H9 (cell line): ENCODE measurements at places on chromosomes 7 and 10. TPM values are rescaled to one million over a fixed set of nuclear protein-coding genes. Genes with fewer than 3 reads are reported as not detected.

DNA sequence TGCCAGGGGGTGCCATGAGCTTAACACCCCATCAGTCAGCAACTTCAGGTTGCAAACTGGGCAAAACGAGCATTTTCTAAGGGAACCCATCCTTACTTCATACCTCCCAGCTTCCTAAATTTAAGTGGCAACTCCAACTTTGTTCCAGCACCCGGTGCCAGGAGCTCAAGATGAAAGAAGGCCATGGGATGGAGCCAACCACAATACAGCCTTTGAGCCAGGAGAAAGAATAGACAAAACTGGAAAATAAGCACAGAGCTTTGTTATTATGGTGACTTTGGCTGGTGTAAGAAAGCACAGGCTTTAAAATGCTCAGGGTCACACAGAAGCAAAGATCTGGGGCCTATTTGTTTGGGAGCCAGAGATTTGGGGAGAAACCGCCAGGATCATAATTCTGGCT, 388.7 kb upstream of the MGMT start:
- H3K4me1 ChIP-seq, result no peaks in the 10 kb centered on the region
- H3K27ac ChIP-seq, result no peak overlapping the region
- H3K4me3 ChIP-seq, result no peak overlapping the region
- DNase-seq, result no peak
- no peaks in the 10 kb centered on the region for H3K27me3 ChIP-seq

DNA sequence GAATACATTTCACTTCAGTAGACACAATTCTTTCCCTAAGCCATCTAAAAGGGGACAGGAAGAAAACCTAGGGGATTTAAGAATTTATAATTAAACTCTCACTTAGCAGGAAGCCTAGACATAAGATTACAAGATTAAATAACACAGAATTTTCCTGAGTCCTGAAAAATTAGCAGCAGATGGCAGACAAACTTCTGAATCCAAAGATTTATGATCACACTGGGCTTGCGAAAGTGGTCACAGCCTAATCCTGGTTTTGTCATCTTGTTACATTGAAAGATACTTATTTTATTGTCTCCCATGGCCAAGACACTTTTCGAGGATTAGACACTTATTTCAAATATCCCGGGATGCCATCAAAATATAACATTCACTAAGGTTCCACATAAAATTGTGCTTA, 2.9 kb downstream of the ERLIN1 start:
- no peaks in the 10 kb centered on the region for H3K27me3 ChIP-seq
- peaks cover 7% of the 10 kb centered on the region for H3K36me3 ChIP-seq
- DNase-seq, result no peak
- H3K4me3 ChIP-seq, result no peak overlapping the region
- no peak overlapping the region for H3K27ac ChIP-seq
- H3K4me1 ChIP-seq, result no peaks in the 10 kb centered on the region

KRIT1 gene
- total RNA-seq, result 34.9 and 38.1 TPM in 2 replicates

GRCh38 chr7:92699560-92699959, 109.4 kb upstream of the FAM133B start:
- H3K27ac ChIP-seq, result no peak overlapping the region
- H3K4me1 ChIP-seq, result no peaks in the 10 kb centered on the region
- no peaks in the 10 kb centered on the region; the same call in 1 of the 2 replicates for H3K36me3 ChIP-seq
- H3K4me3 ChIP-seq, result no peak overlapping the region

GRCh38 chr10:11539191-11539868, 72.1 kb downstream of the USP6NL start:
- H3K4me3 ChIP-seq, result no peak overlapping the region
- no peaks in the 10 kb centered on the region; the same call in 1 of the 2 replicates for H3K4me1 ChIP-seq
- no peaks in the 10 kb centered on the region for H3K27me3 ChIP-seq
- H3K27ac ChIP-seq, result no peak overlapping the region

DNA sequence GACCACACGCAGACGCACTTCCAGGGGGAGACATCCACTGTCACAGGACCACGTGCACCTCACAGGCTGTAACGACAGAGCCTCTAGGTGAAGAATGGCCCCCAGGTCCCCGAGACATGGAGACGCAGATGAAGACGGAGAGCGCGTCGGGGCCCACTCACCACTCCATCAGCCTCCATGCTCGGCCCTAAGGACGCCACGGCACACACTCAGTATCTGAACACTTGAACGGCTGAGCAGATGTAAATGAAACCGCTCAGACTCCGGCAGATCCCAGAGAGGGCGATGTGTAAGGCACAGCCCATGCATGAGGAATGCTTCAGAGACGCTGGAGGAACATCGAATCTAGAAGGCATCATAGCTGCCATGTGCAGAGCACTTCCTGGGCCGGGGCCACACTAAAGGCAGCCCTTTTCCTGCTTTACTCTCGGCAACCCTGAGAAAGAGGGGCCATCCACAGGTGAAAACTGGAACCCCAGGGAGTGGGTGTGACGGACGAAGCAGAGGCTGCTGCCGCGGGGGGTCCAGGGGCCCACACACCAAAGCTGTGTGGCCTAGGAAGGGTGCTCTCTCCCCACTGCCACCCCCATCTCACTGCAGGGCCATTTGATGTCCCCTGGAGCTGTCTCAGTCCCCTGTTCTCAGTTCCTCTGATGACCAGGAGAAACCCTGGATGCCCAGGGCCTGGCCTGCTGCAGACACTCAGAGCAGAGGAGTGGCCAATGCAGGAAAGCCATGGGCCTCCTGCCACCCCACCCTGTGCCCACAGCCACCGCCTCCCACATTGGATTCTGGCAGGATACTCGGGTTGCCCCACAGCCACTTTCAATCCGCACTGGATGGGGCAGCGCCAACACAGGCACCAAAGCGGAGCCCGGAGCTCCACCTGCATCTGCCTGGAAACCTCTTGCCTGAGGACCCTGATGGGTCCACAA, 253.8 kb downstream of the MAD1L1 start:
- H3K4me3 ChIP-seq, result no peak overlapping the region
- H3K36me3 ChIP-seq, result peaks cover 24% of the 10 kb centered on the region
- no peak for DNase-seq
- H3K4me1 ChIP-seq, result no peaks in the 10 kb centered on the region

GRCh38 chr10:78732381-78732780, 336.4 kb upstream of the ZMIZ1 start:
- no peaks in the 10 kb centered on the region; the same call in 1 of the 2 replicates for H3K27me3 ChIP-seq
- no peak for DNase-seq
- H3K4me1 ChIP-seq, result no peaks in the 10 kb centered on the region
- no peak overlapping the region for H3K4me3 ChIP-seq
- H3K36me3 ChIP-seq, result no peaks in the 10 kb centered on the region

GRCh38 chr10:99711129-99711719, 20.7 kb downstream of the COX15 start:
- peaks cover 43% of the 10 kb centered on the region for H3K36me3 ChIP-seq
- H3K4me3 ChIP-seq, result no peak overlapping the region
- no peak overlapping the region for H3K27ac ChIP-seq
- H3K27me3 ChIP-seq, result no peaks in the 10 kb centered on the region

DNA sequence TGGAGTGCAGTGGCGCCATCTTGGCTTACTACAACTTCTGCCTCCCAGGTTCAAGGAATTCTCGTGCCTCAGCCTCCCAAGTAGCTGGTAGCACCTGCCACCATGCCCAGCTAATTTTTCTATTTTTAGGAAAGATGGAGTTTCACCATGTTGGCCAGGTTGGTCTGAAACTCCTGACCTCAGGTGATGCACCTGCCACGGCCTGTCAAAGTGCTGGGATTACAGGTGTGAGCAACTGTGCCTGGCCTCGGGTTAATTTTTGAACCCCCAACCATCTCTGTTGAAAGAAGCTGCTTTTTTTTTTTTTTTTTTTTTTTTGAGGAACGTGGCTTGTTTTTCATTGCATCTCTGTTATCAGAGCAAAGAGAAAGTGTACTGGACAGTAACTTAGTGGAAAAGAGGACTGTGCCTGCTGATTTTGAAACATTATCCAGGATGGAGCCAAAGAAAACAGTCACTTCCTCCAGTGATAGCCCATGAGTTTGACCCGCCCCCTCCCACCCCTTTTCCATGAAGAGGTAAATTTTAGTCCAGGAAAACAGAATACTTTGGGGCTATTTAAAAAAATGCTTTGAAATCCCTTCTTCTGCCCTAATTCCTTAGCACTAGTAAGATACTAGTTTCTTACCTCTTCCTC, 38.3 kb downstream of the WBP1L start:
- no peak overlapping the region for H3K27ac ChIP-seq
- no peaks in the 10 kb centered on the region for H3K36me3 ChIP-seq
- DNase-seq, result no peak
- H3K4me1 ChIP-seq, result peaks cover 18% of the 10 kb centered on the region; the same call in 1 of the 2 replicates

DNA sequence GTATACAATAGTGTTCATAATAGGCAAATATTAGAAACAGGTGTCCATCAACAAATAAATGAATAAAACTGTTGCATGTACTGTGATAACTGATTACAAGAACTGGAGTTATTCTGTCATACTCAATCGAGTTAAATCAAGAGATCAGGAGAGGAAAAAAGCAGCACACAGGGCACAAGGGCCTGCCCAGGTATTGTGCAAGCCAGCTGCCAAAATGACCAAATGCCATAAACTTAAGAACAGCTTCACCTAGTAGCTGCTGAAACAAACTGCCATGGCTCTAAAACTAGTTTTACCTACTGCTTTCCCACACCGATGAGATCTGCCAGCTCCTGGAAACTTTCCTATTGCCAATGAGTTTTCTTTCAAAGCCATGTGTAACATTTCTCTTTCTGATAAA, 12.2 kb downstream of the GSAP start:
- H3K4me1 ChIP-seq, result peaks cover 3% of the 10 kb centered on the region
- no peak overlapping the region for H3K4me3 ChIP-seq
- H3K27me3 ChIP-seq, result no peaks in the 10 kb centered on the region
- no peak for DNase-seq

GRCh38 chr10:132420981-132421846, 24.2 kb downstream of the PWWP2B start:
- H3K36me3 ChIP-seq, result no peaks in the 10 kb centered on the region
- no peak overlapping the region for H3K4me3 ChIP-seq
- no peak overlapping the region for H3K27ac ChIP-seq
- DNase-seq, result no peak
- peaks cover 6% of the 10 kb centered on the region; the same call in 1 of the 2 replicates for H3K4me1 ChIP-seq
- no peaks in the 10 kb centered on the region for H3K27me3 ChIP-seq

DNA sequence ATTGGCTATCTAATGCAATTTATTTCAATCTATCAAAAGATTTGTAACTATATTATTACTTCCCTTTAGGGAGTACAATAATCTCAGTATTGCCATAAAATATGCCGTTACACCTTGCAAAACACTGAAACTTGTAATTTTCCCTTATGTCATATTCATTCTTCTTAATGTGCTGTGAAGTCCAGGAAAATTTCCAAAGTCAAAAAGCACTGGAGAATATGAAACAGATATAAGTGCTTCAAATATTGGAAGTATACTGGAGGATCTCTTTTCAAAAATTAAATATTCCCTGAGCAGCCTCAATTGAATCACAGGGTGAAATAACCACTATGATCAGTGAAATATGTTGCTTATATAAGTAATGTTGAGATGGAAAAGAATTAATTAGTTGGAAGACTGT, 356.0 kb downstream of the PPP1R3A start:
- H3K27ac ChIP-seq, result no peak overlapping the region
- peaks cover 5% of the 10 kb centered on the region; the same call in 1 of the 2 replicates for H3K27me3 ChIP-seq
- no peaks in the 10 kb centered on the region for H3K36me3 ChIP-seq
- no peak for DNase-seq
- H3K4me3 ChIP-seq, result no peak overlapping the region

MRPS33 gene
- 58.3 and 64.2 TPM in 2 replicates for total RNA-seq

PDE1C gene
- total RNA-seq, result 0.17 and 0.31 TPM in 2 replicates

WNT8B gene
- not detected in 2 replicates for total RNA-seq

SFTPD gene
- 0.18 and 0.24 TPM in 2 replicates for total RNA-seq

ARHGAP12 gene
- 34.3 and 35.9 TPM in 2 replicates for total RNA-seq

LIPF gene
- not detected in 2 replicates for total RNA-seq

MAPK8 gene
- 52.0 and 56.3 TPM in 2 replicates for total RNA-seq

DNA sequence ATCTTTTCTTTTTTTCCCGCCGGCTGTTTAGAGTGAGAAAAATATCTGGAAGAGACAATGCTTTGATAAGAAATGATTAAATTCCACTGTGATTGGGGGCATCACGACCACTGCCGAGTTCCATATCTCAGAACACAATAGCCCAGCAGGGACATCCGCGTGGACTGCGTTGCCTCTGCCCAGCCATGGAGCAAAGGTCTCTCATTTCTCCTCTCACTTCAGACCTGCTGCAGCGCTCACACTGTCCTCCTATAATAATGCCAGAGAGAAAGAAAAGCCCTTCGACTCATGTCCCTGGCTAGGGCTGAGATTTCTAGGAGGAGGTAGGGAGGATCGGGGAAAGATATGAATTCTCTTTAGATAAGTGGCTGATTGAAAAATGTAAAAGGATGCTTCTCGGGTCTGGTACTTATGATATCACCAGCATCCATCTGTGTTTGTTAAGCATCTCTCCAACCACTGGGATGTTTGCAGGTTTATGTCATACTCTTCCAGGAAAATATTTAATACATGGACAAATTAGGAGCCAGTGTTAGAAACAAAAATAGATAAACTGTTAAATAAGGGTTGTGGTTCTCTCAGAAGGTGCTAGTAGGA, 472.9 kb upstream of the AKR1E2 start:
- no peak overlapping the region for H3K27ac ChIP-seq
- H3K27me3 ChIP-seq, result no peaks in the 10 kb centered on the region
- no peak overlapping the region for H3K4me3 ChIP-seq
- no peaks in the 10 kb centered on the region for H3K4me1 ChIP-seq
- no peaks in the 10 kb centered on the region for H3K36me3 ChIP-seq

- no peak within 1 kb of the TSS for H3K27ac ChIP-seq
- H3K4me3 ChIP-seq, result peak within 1 kb of the TSS; percentile 76
- H3K4me1 ChIP-seq, result no peaks in the 10 kb centered on the region; the same call in 1 of the 2 replicates
- DNase-seq, result no peak
Observed at GRCh38 chr10:132186488-132187429, at the start of gene DPYSL4. Gene DPYSL4, plus strand, starts transcription at chr10:132186948. Its CDS starts 116 bp downstream, at chr10:132187064.

DNA sequence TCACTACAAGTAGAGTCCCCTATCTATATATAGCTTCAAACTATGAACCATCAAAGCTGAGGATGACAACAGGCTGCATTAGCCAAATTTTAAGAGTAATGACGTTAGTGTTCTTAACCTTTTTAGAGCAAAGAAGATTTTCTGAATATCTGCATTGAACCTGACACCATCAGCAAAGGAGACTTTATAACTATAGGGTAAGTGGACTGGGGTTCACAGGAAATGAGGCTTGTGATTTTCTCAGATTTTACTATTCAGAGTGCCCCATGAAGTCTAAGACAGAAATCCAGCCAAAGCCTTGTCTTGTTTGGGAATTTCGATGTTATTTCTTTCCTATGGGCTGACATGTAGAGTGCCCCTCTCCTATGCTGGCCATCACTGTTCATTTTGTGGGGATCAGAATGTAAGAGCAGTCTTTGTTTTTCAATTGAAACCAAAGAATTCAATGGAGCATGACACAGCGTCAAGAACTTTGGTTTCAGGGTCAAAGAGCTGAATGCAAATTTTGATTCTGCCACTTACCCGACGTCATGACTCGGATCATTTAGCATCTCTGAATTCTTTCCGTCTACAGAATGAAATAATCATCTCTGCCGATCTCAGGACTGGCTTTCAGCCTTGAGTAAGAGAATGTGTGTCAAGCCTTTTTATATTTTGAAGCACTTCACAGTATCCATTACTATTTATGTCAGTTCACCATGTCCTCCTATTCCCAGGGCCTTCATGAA, 52.7 kb downstream of the DENND11 start:
- no peaks in the 10 kb centered on the region for H3K27me3 ChIP-seq
- no peak overlapping the region for H3K27ac ChIP-seq
- DNase-seq, result no peak
- H3K4me1 ChIP-seq, result no peaks in the 10 kb centered on the region
- peaks cover 4% of the 10 kb centered on the region; the same call in 2 of the 3 replicates for H3K36me3 ChIP-seq

GRCh38 chr7:30877015-30877769, 34.5 kb upstream of the AQP1 start:
- no peak overlapping the region for H3K27ac ChIP-seq
- peak; percentile 52 for DNase-seq
- peaks cover 11% of the 10 kb centered on the region; the same call in 1 of the 2 replicates for H3K36me3 ChIP-seq
- H3K4me3 ChIP-seq, result no peak overlapping the region
- H3K27me3 ChIP-seq, result no peaks in the 10 kb centered on the region
- H3K4me1 ChIP-seq, result peaks cover 17% of the 10 kb centered on the region; the same call in 1 of the 2 replicates

GRCh38 chr7:151057506-151057988, at the start of gene CDK5:
Gene CDK5, minus strand, starts transcription at chr7:151057897. Its CDS starts 49 bp downstream, at chr7:151057848.
- H3K4me1 ChIP-seq, result peaks cover 8% of the 10 kb centered on the region
- no peak within 1 kb of the TSS for H3K27ac ChIP-seq
- H3K36me3 ChIP-seq, result no peaks in the 10 kb centered on the region; the same call in 1 of the 3 replicates
- H3K4me3 ChIP-seq, result peak within 1 kb of the TSS; percentile 78
- no peak for DNase-seq
